ENCODE measurements at places on chromosomes 11 and 22. TPM values are rescaled to one million over a fixed set of nuclear protein-coding genes. Genes with fewer than 3 reads are reported as not detected.

GRCh38 chr11:95341221-95341620 lies 110.2 kb upstream of the SESN3 start:
- peak; percentile 77 for DNase-seq

GRCh38 chr11:90722552-90723190 lies 499.8 kb upstream of the CHORDC1 start:
- DNase-seq, result peak; percentile 54

- no peak for DNase-seq
These were observed 18.4 kb upstream of the TMEM191C start for GRCh38 chr22:21448627-21449416.

DNA sequence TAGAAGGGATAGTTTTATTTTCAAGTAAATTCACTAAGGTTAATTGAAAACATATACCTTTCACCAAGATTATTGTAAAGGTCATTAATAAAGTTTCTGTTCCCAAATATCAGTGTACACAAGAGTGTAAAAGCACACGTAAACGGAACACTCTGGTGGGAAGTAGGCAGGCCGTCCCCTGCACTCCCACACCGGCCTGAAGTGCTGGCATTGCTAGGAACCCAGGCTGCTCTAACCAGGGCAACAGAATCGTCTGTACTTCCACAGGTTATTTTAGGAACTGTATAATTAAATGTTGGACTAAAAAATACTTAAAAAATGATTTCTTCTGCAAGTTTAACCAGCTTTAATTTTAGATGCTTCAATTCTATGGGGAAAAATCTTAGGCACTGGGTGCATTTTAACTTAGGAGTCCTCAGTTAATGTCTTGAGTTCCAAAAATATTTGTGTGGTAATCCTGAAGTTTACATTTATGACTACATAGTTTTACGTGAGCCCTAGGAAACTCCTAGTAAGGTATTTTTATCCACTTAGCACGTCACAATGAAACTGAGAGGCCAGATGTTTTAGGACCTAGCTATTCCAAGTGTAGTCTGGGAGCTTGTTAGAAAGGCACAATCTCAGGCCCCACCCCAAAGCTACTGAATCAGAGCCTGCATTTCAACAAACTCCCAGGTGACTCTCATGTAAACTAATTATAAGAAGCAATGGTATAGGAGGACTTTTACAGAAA lies 31.2 kb downstream of the KMT5B start:
- no peak for DNase-seq

DNA sequence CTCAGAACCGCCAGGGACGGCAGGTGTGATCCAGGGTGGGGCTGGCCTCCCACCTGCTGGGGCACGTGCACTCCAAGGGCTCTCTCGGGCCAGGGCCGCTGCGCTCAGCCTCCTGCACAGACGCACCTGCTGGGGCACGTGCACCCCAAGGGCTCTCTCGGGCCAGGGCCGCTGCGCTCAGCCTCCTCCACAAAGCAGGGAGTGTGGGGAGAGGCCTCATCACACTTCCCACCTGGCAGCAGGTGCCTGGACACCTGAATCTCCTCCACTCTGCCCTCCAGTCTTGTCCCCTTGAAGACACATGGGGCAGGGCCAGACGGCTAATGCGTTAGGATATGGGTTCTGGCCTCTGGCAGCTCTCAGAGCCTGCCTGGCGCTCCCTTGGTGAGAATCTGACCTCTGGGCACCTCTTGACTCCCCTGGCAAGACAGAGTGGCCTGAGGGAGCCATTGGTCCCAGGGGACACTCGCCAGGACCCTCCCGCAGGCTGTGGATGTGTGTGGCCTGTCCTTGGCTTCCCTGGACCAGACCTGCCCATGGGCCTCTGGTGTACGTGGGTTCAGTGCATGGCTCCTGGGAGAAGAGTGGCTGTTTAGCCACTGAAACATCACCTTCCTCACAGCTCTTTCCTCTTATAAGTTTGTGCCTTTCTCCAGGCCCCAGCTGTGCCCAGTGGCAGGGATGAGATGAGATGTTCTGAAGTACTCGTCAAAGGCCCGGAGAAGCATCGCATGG lies 73.5 kb downstream of the BRD1 start:
- no peak for DNase-seq

DNA sequence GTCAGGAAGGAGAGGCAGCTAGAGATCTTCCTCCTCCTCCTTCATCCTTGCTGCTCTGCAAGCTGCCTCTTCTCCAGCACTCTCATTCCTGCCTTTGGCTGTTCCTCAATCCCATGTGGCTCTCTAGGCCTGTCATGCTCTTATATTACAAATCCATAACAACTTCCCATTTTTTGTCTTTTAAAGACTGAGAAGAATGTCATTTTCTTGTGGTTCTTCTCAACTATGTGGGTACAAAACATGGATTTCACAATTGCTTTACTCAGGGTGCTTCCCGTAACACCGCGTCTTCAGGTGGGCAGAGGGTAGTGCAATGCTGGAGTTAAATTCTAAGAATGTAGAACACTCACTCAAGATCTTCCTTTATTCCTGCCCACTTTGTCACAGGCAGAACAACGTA lies 6.8 kb upstream of the CAT start:
- no peak for DNase-seq

Gene KIAA0930
- total RNA-seq, result 30.9 TPM

Gene FAT3
- 16.2 TPM for total RNA-seq
